ENCODE measurements at places on chromosomes 7 and 10.

GRCh38 chr10:30894221-30894620 is 137.4 kb downstream of the ZNF438 start:
- DNase-seq = no peak

- DNase-seq = no peak
Measured at GRCh38 chr10:128440513-128441160, 314.4 kb upstream of the MKI67 start.

GRCh38 chr7:101939136-101939695 is 121.8 kb downstream of the CUX1 start:
- no peak for DNase-seq

DNA sequence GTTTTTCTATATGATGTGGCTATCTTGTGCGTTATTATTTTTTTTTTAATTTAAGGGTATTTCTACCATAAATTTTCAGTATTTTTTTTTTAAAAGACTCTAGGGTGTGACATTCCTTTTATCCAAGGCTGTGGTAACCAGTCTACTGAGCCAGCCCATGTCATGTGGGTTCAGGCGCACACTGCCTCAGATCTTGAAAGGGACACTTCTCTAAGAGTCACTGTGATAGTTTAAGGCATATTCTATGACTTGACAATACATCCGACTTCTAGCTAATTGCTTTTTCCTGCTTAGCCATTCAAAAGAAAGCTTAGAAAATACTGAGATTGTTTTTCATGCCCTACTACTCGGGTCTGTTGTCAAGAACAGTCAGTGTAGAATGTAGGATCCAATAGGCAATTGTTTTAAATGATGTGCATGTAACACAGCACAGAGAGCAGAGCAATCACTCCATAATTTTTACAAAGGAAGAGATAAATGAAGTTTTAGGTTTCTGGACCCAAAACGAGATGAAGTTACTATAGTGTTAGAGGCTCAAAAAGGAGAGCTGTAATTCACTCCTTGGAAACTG is 263.7 kb downstream of the SORCS3 start:
- no peak for DNase-seq

DNA sequence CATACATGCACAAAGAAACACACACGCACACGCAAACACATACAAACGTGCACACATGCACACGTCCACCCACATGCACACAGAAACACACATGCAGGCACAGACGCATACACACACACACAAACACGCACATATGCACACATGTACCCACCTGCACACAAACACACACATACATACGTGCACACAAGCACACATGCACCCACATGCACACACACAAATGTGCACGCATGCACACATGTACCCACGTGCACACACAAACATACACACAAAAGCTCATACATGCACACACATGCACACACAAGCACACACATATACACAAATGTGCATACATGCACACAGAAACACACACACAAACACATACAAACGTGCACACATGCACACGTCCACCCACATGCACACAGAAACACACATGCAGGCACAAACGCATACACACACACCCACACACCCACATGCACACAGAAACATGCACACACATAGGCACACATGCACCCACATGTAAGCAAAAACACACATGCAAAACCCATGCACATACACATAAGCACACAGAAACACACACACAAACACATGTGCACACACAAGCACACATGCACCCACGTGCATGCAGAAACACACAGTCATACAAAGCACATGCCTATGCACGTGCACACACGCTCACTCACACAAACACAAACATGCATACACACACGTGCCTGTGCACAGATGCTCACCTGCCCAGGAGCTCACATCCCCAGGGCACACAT is 44.8 kb downstream of the FOXL3 start:
- no peak for DNase-seq

- DNase-seq = peak; percentile 99
Measured at GRCh38 chr10:14074062-14074884, 256.5 kb downstream of the FRMD4A start.

- DNase-seq = peak; percentile 22
Measured at GRCh38 chr10:21099291-21100062, 202.4 kb upstream of the NEBL start.

DNA sequence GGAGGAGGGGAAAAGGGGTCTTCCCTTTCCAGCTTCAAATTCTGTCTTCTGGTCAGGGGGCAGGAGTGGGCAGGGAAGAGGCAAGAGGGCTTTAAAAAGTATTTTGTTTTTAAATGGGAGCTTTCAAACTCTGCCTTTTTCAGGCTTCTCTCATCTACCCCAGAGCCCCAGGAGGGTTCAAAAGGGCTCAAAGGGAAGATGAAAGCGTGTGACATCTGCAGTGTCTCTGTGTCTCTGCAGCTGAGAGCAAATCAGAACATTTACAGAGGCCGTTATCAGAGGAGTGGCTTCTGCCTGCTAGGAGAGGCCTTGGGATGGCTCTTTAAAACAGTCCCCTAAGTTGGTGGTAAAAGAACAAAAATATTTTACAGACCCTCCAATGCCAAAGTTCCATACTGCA is 30.3 kb downstream of the TRIM8 start:
- DNase-seq = no peak

- DNase-seq = no peak
Measured at GRCh38 chr10:25766687-25767221, 167.3 kb upstream of the MYO3A start.

DNA sequence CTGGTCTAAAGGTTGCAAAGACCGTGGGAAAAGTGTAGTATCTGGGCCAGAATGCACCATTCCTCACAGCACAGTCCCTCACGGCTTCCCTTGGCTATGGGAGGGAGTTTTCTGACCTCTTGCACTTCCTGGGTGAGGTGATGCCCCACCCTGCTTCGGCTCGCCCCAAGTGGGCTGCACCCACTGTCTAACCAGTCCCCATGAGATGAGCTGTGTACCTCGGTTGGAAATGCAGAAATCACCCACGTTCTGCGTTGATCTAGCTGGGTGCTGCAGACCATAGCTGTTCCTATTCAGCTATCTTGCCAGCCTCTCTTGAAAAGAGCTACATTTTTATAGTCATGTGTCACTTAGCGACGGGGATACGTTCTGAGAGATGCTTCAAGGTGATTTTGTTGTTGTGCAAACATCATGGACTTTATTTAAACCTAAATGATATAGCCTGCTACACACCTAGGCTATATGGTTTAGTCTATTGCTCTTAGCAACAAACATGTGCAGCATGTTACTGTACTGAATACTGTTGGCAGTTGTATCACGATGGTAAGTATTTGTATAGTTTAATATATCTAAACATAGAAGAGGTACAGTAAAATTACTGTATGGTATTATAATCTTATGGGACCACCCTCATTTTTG is 120.0 kb downstream of the PPP1R9A start:
- no peak for DNase-seq

DNA sequence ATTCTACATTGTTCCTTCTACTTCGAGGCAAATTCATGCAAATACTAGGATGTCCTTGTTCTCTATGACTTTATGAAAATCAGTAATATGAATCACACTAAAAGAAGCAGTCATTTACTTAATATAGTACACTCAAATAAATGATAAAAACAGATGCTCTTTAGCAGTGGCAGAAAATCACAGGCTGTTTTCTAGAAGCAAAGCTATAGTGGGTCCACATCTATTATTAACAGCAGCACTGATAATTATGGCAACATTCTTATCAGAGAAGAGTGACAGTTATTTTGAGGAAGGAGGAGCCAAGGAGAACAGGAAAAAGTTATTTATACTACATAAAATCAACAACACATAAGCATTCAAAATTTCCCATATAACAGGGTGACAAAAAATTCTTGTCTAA is 16.5 kb downstream of the KIF5B start:
- DNase-seq = no peak

Measured in iris pigment epithelial cell (primary cell).